NCI-H345 (cell line): ENCODE measurements at places on chromosomes 6 and 20.

DNA sequence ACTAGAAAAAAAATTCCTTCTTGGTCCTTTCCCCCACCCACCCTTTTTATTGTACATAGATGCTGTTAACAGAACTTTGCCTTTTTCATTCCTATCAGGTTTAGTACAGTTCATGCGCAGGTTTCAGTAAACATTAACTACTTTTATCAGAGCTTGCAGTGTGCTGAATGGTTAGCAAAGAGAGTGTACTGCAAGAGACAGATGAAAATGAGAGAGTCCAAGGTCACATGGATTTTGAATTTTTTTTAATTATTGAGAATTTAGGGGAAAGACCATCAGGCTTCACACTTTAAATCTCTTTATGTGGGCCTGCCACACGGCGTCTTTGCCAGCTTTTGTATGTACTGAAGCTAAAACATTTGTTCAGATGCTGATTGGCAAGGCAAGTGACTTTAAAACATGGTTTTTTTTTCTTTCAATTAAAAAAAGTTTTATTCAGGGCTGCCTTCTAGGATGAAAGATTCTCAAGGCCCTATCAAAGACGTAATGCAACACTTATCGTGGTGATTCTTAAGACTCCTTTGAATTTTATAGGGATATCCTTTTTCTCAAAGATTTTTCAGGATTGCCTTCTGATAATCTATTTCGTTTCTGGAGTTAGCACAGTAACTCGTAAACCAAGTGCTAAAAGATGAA lies 32.2 kb downstream of the RREB1 start:
- no peak for DNase-seq

- DNase-seq, result no peak
Observed at GRCh38 chr20:46938434-46938833, 43.8 kb downstream of the EYA2 start.

- DNase-seq, result peak; percentile 43
Observed at GRCh38 chr20:43691928-43692524, 25.1 kb downstream of the MYBL2 start.

GRCh38 chr6:42226161-42226611 lies 8.5 kb upstream of the MRPS10 start:
- DNase-seq, result no peak

DNA sequence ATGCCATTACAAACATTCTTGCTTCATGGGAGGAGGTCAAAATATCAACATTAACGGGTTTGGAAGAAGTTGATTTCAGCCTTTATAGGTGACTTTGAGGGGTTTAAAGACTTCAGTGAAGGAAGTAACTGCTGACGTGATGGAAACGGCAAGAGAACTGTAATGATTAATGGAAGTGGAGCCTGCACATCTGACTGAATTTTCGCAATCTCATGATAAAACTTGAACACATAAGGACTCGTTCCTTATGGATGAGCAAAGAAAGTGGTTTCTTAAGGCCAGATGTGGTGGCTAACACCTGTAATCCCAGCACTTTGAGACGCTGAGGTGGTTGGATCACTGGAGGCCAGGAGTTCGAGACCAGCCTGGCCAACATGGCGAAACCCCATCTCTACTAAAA lies 226.1 kb downstream of the BCAS1 start:
- no peak for DNase-seq

GRCh38 chr20:37801921-37802320 lies 101.0 kb upstream of the VSTM2L start:
- DNase-seq, result no peak

DNA sequence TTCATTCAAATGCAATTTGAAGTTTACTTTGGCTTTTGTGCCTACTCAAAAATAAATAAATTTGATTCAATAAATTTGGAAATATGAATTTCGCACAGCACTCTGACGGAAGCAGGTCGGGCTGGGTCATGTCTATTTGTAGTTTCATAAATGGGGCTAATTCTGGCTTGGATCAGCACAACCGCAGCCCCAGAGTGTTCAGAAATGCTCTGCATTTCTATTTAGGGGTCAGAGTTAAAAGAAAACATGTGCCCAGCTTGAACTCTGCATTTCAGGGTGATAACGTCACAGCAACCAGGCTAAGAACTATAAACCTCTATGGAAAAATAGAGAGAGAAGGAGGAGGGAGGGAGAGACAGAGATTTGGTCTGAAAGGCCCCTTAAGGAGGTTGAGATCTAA lies 480.9 kb upstream of the NOX3 start:
- DNase-seq, result no peak

- DNase-seq, result no peak
Observed at GRCh38 chr6:31659649-31660380, 763 bp downstream of the C6orf47 start.

- peak; percentile 87 for DNase-seq
Observed at GRCh38 chr6:150016324-150017185, 8.8 kb downstream of the RAET1L start.

GRCh38 chr20:51387125-51387875 lies 155.2 kb downstream of the NFATC2 start:
- DNase-seq, result peak; percentile 46

- peak; percentile 47 for DNase-seq
Observed at GRCh38 chr6:134111062-134111677, 58.7 kb upstream of the SLC2A12 start.

DNA sequence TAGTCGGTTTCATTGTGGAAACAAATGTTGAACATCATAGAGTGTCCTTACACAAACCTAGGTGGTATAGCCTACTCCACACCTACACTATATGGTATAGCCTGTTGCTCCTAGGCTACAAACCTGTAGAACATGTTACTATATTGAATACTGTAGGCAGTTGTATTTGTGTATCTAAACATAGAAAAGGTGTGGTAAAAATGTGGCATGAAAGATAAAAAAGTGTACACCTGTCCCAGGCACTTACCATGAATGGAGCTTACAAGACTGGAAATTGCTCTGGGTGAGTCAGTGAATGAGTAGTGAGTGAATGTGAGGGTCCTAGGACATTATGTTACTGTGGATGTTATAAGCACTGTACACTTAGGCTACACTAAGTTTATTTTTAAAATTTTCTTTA lies 103.0 kb downstream of the ZFAND3 start:
- DNase-seq, result no peak

DNA sequence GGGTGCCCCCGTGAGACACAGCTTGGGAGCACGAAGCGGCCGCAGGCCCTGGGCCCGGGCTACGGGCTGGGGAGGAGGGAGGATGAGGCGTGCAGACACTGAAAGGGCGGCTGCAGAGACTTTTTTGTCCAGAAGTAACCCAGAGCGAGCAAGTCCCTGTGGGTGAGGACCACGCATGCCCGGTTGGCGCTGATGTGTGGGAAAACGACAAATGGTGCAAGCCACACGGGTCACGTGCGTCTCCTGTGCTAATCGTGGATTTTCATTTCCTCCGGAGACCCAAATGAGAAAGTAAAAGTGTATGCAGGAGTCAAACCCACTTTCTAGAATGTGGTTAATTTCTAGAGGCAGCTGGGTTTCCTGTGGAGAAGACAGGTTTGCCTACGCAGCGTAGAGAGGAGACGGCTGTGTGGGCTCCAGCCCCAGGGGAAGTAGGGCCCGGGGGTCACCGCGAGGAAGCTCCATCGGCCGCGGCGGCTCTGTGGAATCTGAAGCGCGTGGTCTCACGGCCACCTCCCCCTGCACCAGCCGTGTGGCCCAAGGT lies 19.0 kb downstream of the DLL1 start:
- no peak for DNase-seq

- DNase-seq, result no peak
Observed at GRCh38 chr6:900716-901605, 208.0 kb upstream of the EXOC2 start.

DNA sequence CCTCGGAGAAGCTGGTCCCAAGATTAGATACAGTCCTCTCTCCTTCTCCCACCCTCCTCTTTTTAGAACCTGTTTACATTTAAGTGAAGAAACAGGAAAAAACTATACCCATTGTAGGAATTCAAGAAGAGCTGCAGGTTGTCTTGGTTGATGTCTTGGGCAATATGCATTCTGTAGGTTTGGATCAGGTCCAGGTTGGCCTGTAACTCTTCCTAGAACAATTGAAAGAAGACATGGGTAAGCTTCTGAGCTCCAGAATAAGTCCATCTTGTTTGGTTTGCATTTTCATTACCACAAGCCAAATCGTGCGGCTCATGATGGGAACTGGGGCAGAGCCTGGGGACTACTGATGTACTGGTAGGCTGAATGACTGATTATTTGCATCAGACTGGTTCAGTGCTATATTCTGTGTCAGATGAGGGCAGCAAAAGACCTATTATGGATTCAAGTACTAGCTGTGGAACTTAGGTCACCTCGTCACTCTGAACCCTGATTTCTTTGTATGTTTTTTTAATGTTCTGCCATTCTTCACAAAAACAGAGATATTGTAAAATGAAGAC lies 20.3 kb upstream of the SLA2 start:
- no peak for DNase-seq

GRCh38 chr6:109096208-109096607 lies 901 bp downstream of the CEP57L1 start:
- no peak for DNase-seq

- DNase-seq, result peak; percentile 77
Observed at GRCh38 chr6:168956884-168957730, 296.5 kb downstream of the THBS2 start.

DNA sequence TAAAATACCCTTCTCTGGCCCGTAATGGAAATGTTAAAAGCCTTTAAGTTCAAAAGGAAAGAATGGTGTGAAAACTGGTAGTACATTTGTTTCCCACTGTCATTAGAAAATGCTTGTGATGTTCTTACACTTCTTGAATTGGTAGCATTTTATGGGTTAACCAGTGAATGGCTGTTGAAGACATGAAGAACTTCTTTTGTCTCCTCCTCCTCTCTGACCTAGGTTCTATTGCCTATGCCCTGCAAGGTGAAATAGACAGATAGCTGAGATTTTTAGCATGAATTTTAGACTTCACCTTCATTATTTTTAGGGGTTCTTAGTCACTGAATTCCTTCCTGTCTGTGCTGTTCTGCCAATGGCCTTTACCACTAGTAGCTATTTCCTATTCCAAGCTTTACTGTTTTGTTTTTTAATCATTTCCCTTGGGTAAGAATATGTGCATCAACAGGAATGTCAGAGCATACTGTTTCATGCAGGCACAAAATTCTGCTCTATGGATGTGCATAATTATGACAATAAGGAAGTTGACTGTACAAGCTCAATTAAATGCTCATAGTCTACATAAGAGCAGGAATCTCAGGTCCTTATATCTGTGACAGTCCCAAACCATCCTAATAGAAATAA lies 4.9 kb downstream of the TNFAIP3 start:
- no peak for DNase-seq

DNA sequence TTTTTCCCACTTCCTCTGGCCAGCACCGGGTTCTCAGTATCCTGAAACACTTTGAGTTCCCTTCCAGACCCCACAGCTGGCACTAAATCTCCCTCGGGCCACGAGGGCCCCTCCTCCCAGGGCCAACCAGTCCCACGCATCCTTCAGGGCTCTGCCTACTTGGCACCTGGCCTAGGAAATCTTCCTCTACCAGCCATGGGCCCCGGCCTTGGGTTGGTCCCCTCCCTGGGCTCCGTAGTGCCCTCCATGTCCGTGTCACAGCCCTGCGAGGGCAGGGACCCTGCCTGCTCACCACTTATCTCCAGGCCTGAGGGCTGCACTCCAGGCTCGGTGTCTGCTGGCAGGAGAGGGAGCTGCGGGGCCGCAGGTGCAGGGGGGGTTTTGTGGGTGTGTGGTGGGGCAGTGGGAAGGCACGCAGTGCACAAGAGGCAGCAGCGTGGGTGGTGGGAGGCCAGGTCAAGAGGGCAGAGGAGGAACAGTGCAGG lies 48.8 kb upstream of the CDH22 start:
- peak; percentile 17 for DNase-seq

GRCh38 chr6:138194287-138194686 lies 24.0 kb downstream of the PBOV1 start:
- no peak for DNase-seq

DNA sequence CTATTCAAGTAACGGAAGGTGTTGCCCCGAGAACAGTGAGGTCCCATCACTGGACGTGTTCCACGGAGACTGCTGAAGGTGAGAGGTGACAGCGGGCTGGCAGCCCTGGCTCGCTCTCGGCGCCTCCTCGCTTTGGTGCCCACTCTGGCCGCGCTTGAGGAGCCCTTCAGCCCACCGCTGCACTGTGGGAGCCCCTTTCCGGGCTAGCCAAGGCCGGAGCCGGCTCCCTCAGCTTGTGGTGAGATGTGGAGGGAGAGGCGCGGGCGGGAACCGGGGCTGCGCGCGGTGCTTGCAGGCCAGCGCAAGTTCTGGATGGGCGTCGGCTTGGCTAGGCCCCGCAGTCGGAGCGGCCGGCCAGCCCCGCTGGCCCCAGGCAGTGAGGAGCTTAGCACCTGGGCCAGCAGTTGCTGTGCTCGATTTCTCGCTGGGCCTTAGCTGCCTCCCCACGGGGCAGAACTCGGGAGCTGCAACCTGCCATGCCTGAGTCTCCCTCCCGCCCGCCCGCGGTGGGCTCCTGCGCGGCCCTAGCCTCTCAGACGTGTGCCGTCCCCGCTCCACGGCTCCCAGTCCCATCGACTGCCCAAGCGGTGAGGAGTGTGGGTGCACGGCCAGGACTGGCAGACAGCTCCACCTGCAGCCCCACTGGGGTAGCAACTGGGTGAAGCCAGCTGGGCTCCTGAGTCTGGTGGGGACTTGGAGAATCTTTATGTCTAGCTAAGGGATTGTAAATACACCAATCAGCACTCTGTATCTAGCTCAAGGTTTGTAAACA lies 77.6 kb downstream of the RNF182 start:
- DNase-seq, result no peak

- no peak for DNase-seq
Observed at GRCh38 chr20:23225407-23226060, 125.1 kb upstream of the NXT1 start.

- no peak for DNase-seq
Observed at GRCh38 chr6:136553166-136553787, 3.1 kb upstream of the MAP7 start.

DNA sequence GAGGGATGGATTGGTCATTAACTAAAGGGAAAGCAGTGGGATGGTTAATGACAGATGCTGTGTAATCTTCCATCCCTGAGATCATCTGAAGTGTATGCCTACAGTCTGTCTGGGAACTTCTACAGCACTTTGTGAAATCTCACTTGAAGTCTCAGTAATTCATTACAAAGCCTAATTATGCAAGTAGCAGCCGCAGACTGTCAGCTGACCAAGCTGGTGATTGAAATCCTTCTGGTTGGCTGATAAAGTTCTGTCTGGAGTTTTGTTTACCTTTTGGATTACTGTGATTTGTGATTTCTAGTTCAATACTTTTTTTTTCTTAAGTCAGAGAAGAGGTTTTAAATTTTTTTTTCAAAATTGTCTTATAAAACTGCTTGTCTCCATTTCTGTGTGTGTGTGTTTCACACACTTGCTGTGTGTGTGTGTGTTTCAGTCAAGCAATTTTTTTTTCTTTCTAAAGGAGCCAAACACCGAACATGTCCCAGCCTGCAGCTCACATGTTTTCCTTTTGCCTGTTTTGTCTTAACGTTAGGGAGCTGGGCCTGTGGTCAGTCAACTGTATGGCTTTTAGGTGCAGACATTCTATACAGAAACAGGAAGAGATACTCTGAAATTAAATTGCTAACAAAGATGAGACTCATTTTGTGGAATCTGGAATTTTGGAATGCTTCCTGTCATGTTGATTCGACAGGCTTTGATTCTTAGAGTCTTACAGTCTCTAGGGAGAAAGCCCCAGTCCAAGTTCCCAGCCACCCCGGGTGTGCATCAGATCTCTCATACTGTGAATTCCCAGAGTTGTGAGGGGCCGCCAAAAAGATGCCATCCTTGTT lies 28.5 kb upstream of the ADGRF4 start:
- DNase-seq, result peak; percentile 43

- no peak for DNase-seq
Observed at GRCh38 chr20:60473211-60473610, 515.0 kb downstream of the CDH26 start.

- DNase-seq, result no peak
Observed at GRCh38 chr20:25271486-25272222, 23.8 kb downstream of the PYGB start.
